Ascending aorta (tissue), 2 donors: ENCODE measurements at places on chromosomes 13 and 19.

DNA sequence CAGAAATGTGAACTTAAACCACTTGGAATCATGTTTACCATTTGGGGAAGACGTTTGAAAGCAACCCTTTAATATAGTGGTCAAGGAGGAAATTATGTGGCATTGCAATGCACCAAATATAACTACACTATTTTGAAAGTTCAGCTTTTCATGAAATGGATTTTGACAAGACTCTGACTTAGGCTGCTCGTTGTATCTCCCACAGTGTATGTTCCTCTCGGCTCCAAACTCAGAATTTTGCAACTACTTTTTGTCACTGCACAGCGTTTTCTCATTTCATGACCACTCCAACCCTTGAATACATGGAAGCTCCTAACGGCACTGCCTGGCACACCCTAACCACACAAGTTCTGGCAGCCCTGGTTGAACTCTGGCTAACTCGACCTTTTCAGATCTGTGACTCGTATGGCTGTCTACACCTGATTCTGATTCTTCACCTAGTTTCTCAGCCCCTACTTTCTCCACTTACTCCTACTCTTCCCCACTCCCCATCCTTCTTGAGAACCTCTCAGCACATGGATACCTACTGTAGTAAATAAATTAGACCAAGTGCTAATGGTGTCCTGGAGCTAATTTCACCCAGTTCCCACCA lies 7.0 kb upstream of the POMP start:
- no peak overlapping the region for H3K27ac ChIP-seq
- H3K36me3 ChIP-seq, result no peaks in the 10 kb centered on the region
- no peak overlapping the region for H3K4me3 ChIP-seq
- H3K4me1 ChIP-seq, result no peaks in the 10 kb centered on the region
- no peaks in the 10 kb centered on the region for H3K27me3 ChIP-seq

GRCh38 chr13:33723365-33723764 lies 94.6 kb upstream of the RFC3 start:
- no peaks in the 10 kb centered on the region for H3K27me3 ChIP-seq
- no peak for DNase-seq
- no peak overlapping the region for H3K4me3 ChIP-seq
- H3K36me3 ChIP-seq, result no peaks in the 10 kb centered on the region
- H3K4me1 ChIP-seq, result peaks cover 11% of the 10 kb centered on the region
- H3K27ac ChIP-seq, result peak overlapping the region; percentile 64

GRCh38 chr13:76764429-76764828 lies 121.8 kb downstream of the KCTD12 start:
- DNase-seq, result peak; percentile 85
- no peaks in the 10 kb centered on the region for H3K27me3 ChIP-seq
- H3K36me3 ChIP-seq, result no peaks in the 10 kb centered on the region
- H3K4me1 ChIP-seq, result no peaks in the 10 kb centered on the region
- no peak overlapping the region for H3K4me3 ChIP-seq
- H3K27ac ChIP-seq, result no peak overlapping the region

- DNase-seq, result no peak
- H3K4me3 ChIP-seq, result no peak overlapping the region
- no peaks in the 10 kb centered on the region for H3K36me3 ChIP-seq
- H3K27me3 ChIP-seq, result no peaks in the 10 kb centered on the region
These were observed 93.1 kb downstream of the ENOX1 start for GRCh38 chr13:43693639-43694038.

DNA sequence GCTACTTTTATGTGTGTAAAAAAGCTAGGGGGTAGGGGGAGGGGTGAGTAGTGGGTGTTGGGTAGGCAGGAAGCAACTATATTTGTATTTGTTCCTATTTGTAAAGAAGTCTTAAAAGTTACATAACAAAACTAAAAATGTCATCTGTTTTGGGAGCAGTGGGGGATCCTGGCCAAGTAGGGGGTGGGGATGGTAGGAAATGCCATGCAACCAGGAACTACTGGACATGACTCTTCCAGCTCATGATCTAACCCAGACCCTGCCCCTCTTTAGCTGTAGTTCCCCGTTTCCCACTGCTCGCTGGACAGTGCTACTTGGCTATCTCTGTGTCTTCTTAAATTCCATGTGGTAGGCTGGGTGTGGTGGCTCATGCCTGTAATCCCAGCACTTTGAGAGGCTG lies 3.2 kb downstream of the GTF3A start:
- no peaks in the 10 kb centered on the region for H3K27me3 ChIP-seq
- H3K27ac ChIP-seq, result peak overlapping the region; percentile 84
- H3K36me3 ChIP-seq, result peaks cover 41% of the 10 kb centered on the region
- peaks cover 22% of the 10 kb centered on the region for H3K4me1 ChIP-seq

DNA sequence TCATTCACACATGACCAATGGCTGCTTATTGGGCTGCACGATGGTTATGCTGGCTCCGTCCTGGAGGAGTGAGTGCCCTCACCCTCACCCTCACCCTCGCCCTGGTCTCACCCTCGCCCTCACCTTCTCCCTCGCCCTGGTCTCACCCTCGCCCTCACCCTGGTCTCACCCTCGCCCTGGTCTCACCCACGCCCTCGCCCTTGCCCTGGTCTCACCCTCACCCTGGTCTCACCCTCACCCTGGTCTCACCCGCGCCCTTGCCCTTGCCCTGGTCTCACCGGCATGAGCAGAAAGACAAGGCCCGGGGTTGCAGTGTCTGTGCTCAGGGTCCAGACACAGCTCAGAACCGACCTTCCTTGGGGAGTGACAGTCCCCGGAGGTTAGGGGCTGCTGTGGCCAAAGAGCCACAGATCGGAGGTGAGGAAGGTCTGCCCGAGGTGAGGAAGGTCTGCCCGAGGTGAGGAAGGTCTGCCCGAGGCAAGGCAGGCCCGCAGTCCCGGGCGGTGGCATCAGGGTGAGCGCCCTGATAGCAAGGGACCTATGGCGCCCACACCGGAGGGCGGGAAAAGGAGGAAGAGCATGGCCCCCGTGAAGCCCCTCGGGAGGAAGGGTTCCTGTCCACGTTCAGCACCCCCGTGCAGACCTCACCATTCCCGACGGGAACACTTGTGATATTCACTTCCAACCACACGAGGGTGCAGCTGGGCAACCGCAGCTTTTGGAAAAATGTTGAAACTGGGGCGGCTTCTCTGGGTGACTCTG lies 65.6 kb downstream of the MCF2L start:
- H3K27me3 ChIP-seq, result no peaks in the 10 kb centered on the region
- DNase-seq, result no peak
- H3K27ac ChIP-seq, result no peak overlapping the region
- no peaks in the 10 kb centered on the region for H3K4me1 ChIP-seq
- no peak overlapping the region for H3K4me3 ChIP-seq
- H3K36me3 ChIP-seq, result no peaks in the 10 kb centered on the region

DNA sequence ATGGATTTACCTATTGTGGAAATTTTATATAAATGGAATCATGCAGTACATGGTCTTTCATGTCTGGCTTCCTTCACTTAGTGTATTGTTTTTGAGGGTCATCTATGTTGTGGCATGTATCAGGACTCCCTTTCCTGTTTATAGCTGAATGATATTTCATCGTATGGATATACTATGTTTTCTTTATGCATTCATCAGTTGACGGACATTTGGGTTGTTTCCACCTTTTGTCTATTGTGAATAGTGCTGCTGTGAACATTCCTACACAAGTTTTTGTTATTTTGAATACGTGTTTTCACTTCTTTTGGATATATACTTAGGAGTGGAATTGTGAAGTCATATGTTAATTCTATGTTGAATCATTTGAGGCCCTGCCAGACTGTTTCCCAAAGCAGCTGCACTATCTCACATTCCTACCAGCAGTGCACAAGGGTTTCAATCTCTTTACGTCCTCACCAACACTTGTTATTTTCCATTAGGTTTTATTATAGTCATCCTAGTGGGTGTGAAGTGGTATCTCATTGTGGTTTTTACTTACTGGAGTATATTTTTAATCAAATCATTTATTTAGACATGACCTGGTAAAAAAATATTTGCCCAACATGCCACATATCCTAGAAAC lies 262.7 kb downstream of the DLEU7 start:
- DNase-seq, result no peak
- H3K4me3 ChIP-seq, result no peak overlapping the region
- H3K27me3 ChIP-seq, result no peaks in the 10 kb centered on the region
- H3K27ac ChIP-seq, result peak overlapping the region; percentile 62
- H3K36me3 ChIP-seq, result no peaks in the 10 kb centered on the region

GRCh38 chr13:97367016-97367822 lies 66.8 kb upstream of the RAP2A start:
- DNase-seq, result no peak
- no peak overlapping the region for H3K4me3 ChIP-seq
- H3K27me3 ChIP-seq, result no peaks in the 10 kb centered on the region
- no peak overlapping the region for H3K27ac ChIP-seq
- peaks cover 3% of the 10 kb centered on the region for H3K4me1 ChIP-seq

DNA sequence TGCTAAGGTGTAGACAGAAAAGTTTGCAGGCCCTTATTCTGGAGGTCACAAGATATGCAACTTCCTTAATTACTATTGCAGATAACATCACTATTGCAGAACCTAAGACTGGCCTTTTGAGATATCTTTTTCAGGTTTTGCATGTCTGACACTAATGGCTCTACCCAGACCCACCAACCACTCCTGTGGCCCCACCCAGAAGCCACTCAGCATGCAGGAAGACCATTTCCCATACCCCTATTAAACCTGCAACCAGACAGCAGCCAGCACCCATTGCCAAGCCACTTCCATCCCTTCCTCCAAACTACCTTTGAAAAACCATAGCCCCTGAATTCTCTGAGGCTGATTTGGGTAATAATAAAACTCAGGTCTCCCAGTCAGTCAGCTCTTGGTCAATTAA lies 297.6 kb downstream of the SLITRK6 start:
- H3K27me3 ChIP-seq, result no peaks in the 10 kb centered on the region
- H3K36me3 ChIP-seq, result no peaks in the 10 kb centered on the region
- H3K4me1 ChIP-seq, result no peaks in the 10 kb centered on the region
- no peak for DNase-seq

DNA sequence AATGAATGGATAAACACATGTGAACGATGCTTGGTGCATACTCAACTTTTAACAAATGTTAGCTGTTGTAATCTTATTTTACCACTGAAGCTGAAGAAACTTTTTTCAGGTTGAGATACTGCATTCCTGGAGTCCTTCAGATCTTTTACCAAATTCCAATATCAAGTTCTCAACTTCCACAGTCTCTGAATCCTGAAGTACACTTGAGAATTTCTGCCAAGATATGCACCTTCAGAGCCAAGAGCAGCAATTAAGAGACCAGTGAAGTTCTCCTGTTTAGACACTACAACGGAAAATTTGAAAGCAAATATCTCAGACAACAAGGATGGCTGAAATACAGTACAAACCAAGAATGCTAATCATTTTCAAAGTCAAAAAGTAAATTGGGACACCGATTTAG lies 84.6 kb upstream of the MTIF3 start:
- no peak overlapping the region for H3K4me3 ChIP-seq
- H3K4me1 ChIP-seq, result no peaks in the 10 kb centered on the region
- no peak overlapping the region for H3K27ac ChIP-seq

DNA sequence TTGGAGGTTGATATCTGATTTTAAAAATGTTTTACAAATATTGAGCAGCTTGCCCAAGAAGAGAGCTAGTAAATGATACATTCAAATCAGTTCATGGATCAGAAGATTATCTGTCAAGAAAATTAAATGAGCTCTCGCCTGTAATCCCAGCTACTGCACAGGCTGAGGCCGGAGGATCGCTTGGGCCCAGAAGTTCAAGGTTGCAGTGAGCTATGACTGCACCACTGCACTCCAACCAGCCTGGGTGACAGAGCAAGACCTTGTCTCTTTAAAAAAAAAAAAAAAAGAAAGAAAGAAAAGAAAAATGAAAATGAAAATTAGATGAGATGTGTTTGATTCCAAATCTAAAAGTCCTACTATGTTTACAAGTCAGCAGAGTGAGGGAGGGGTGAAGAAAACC lies 2.4 kb downstream of the SPART start:
- no peak for DNase-seq
- H3K36me3 ChIP-seq, result no peaks in the 10 kb centered on the region
- H3K4me1 ChIP-seq, result no peaks in the 10 kb centered on the region
- peak overlapping the region; percentile 88 for H3K4me3 ChIP-seq

DNA sequence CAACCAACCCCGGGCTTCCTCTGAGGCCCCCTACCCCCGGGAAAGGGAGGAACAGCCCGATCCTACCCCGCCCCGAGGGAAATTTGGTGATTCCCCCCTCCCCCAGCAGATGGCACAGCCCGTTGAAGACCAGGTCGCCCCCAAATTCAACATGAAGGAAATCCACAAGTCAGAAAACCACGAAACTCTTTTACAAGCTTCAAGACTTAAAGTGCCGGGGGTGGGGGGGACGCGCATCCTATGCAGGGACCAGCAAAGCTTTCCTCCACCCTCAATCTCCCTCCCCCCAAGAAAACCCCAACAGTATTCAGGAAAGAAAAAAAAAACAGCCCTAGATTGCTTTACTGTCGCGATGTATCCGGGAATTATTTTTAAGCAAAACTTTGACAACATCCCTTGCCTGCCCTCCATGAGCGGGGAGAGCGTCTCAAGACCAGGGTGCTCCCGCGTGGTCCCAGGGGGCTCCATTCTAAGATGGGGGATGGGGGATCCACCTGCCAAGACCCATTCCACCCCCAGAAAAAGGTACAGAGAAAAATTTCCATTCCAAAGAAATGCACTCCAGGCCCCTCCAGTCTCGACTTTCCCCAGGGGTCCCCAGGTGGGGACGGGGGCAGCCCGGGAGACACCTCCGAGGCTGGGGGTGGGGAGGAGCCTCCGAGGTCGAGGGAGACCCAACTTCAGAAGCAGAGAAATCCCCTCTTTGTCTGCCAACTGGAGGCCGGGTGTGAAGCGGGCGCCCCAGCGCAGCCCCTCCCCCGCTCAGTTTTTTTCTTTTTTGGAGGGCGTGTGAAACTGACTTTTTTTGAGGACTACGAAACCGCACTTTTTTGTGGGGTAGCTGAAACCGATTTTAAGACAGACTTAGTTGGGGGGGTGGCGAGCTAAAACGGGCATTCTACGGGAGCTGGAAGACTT lies 1.5 kb downstream of the TCF3 start:
- H3K4me3 ChIP-seq, result peak overlapping the region; percentile 98
- H3K36me3 ChIP-seq, result no peaks in the 10 kb centered on the region
- no peak for DNase-seq
- no peaks in the 10 kb centered on the region for H3K27me3 ChIP-seq
- no peaks in the 10 kb centered on the region for H3K4me1 ChIP-seq
- peak overlapping the region; percentile 40 for H3K27ac ChIP-seq

GRCh38 chr19:38912600-38913514 lies 871 bp upstream of the CCER2 start:
- H3K27ac ChIP-seq, result no peak overlapping the region
- no peak overlapping the region for H3K4me3 ChIP-seq
- H3K4me1 ChIP-seq, result no peaks in the 10 kb centered on the region

DNA sequence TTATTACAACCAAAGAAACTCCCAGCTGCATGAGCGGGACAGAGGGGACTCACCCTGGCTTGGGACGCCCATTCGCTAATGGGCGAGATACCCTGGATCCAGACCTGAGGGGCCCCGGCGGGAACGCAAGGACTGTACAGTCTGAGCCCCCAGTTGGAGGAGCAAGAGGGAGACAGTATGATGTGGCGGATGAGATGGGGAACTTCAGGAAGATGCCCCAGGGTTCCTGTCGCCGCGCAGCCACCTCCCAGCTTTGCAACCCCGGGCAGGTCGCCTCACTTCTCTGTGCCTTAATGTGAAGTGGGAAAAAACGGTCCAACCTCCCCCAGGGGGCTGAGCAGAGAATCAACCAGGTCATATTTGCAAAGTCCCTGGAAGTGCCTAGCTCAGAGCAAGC lies 2.5 kb downstream of the NPAS1 start:
- no peaks in the 10 kb centered on the region for H3K36me3 ChIP-seq
- H3K27ac ChIP-seq, result no peak overlapping the region
- H3K27me3 ChIP-seq, result peaks cover 16% of the 10 kb centered on the region
- no peak overlapping the region for H3K4me3 ChIP-seq
- DNase-seq, result no peak

- no peaks in the 10 kb centered on the region for H3K27me3 ChIP-seq
- H3K4me3 ChIP-seq, result no peak overlapping the region
- no peaks in the 10 kb centered on the region for H3K36me3 ChIP-seq
- peaks cover 3% of the 10 kb centered on the region for H3K4me1 ChIP-seq
- no peak for DNase-seq
These were observed 754.9 kb downstream of the OLFM4 start for GRCh38 chr13:53783471-53783870.
